ENCODE measurements at places on chromosomes 5 and 9. TPM values are rescaled to one million over a fixed set of nuclear protein-coding genes. Genes with fewer than 3 reads are reported as not detected.

The HSPA4 gene
- total RNA-seq, result 145 TPM

The NSMF gene
- total RNA-seq, result 36.4 TPM

The ADAMTS19 gene
- not detected for total RNA-seq

The NOXA1 gene
- total RNA-seq, result 0.62 TPM

The RGS14 gene
- total RNA-seq, result 45.4 TPM
